Hepatocyte (in vitro differentiated cells): ENCODE measurements at places on chromosomes 13 and 19. TPM values are rescaled to one million over a fixed set of nuclear protein-coding genes. Genes with fewer than 3 reads are reported as not detected.

GRCh38 chr19:55678121-55678671 is 3.2 kb downstream of the EPN1 start:
- H3K27me3 ChIP-seq, result no peaks in the 10 kb centered on the region
- no peak for DNase-seq

DNA sequence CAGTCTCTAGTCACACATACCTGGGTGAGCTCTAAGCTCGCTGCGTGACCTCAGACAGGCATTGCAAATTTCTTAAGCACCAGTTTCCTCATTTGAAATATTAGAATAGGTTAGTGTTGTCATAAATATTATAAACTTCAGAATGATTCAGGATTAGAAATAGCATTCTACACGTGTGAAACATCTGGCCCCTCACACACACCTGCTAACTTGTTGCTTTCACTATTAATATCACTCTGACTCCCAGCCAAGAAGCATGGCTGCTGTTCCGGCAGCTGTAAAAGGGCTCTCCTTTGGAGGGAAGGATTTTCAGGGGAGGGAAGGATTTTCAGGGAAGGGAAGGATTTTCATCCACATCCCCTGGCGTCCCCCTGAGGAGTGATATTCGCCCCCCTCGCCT is 161.3 kb upstream of the GPR12 start:
- peaks cover 6% of the 10 kb centered on the region for H3K4me1 ChIP-seq
- H3K27ac ChIP-seq, result no peak overlapping the region
- H3K36me3 ChIP-seq, result no peaks in the 10 kb centered on the region
- no peaks in the 10 kb centered on the region for H3K27me3 ChIP-seq

DNA sequence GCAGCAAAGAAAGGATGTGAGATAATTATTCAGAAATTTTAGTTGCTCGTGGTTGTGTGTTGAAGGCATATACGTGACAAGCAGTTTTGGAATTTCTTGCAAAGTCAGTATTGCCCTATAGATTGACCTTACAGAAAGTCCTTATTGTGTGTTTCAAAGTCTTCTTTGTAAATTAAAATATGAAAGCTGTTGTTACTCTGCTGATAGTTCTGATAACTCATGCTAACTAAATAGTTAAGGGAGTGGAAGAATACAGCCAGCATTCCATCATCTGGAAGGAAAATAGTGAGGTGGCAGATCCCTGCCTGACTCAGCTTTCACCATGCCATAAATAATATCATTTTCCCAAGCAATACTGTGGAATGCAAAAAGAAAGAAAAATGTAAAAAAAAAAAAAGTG is 27.2 kb downstream of the WASF3 start:
- H3K36me3 ChIP-seq, result no peaks in the 10 kb centered on the region
- no peaks in the 10 kb centered on the region for H3K27me3 ChIP-seq
- no peak overlapping the region for H3K27ac ChIP-seq

DNA sequence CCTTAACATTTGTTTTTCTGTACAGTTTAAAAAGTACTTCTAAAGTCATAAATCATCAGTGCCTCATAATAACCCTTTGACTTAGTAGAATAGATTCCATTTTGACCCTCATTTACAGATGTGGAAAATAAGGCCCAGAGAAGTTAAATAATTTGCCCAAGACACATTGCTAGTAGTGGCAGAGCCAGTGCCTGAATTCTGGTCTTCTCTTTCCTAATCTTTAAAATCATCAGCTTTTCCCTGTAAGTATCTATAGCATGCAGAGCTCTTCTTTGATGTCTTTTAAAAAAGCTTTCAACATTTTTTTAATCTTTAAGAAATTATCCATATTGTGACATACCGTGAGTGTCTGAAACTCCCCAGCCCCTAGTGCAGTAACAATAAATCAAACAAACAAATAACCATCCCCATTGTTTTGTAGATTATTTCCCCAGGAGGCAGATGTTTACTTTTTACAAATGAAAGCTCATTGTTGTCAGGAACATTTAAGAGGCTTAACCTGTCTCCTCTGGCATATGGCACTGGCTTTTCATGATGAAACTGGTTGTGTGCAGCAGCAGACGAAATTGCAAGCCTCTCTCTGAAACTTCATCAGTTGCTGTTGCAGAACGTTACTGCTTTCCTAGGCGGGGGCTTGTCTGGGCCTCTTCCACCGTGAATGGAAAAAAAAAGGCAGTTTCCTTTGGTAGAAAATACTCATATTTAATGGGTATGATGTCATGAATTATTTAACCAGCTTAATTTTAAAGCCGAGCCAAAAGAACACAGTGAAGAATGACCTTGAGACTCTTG is 31.7 kb upstream of the PCDH8 start:
- H3K36me3 ChIP-seq, result no peaks in the 10 kb centered on the region
- H3K27me3 ChIP-seq, result no peaks in the 10 kb centered on the region
- peak; percentile 7 for DNase-seq
- H3K4me3 ChIP-seq, result no peak overlapping the region
- no peaks in the 10 kb centered on the region for H3K4me1 ChIP-seq

GRCh38 chr19:32876236-32876918 is 6.8 kb upstream of the SLC7A9 start:
- DNase-seq, result no peak
- H3K4me1 ChIP-seq, result no peaks in the 10 kb centered on the region
- H3K4me3 ChIP-seq, result no peak overlapping the region
- H3K27me3 ChIP-seq, result no peaks in the 10 kb centered on the region

DNA sequence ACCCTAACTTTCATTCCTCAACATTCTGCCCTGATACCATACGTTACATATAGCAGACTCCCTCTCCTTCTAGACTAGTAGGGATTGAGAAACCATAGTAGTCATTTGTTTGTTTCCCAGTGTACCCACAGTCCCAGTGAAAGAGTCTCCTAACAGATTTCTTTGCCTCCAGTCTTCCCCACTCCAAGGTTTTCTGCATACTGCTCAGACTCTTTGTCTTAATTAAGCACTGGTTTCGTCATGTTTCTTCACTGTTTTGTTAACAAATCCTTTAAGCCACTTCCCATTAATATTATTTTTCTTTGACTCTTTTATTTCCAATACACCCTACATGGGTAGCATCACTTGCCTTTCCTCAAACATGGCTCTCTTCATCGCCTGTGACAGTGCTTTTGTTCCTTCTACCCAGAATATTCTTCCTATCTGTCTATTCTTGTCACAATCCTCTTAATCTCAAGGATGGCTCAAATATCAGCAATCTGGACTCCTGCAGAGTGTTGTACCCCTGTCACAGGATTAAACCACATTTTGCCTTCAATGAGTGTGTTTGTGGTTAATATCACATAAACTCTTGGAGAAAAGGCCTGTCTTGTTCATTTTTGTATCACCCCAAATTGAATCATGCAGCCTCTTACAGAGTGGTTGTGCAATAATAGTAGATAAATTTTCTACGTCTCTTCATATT is 92.7 kb upstream of the KLF12 start:
- H3K27me3 ChIP-seq, result no peaks in the 10 kb centered on the region
- peaks cover 16% of the 10 kb centered on the region for H3K4me1 ChIP-seq
- DNase-seq, result no peak
- peak overlapping the region; percentile 44 for H3K27ac ChIP-seq
- no peak overlapping the region for H3K4me3 ChIP-seq

DNA sequence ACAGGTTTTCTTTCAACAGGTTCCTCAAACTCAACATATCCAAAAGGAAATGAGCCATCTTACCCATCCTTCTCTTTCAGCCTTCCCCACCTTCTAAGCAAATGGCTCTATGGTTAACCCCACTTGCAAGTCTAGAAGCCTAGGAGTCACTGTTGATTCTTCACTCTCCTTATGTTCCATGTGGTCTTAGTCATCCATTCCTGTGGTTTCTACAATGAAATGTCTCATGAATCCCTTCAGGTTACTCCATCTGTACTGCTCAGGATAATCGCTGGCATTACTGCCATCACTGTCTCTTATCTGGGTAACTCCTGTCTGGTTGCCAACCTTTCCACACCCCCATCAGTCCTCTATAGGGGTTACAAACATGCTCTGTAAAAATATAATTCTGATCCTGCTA is 381.3 kb downstream of the ENOX1 start:
- no peak overlapping the region for H3K4me3 ChIP-seq
- H3K36me3 ChIP-seq, result no peaks in the 10 kb centered on the region
- DNase-seq, result no peak
- H3K27me3 ChIP-seq, result no peaks in the 10 kb centered on the region

DNA sequence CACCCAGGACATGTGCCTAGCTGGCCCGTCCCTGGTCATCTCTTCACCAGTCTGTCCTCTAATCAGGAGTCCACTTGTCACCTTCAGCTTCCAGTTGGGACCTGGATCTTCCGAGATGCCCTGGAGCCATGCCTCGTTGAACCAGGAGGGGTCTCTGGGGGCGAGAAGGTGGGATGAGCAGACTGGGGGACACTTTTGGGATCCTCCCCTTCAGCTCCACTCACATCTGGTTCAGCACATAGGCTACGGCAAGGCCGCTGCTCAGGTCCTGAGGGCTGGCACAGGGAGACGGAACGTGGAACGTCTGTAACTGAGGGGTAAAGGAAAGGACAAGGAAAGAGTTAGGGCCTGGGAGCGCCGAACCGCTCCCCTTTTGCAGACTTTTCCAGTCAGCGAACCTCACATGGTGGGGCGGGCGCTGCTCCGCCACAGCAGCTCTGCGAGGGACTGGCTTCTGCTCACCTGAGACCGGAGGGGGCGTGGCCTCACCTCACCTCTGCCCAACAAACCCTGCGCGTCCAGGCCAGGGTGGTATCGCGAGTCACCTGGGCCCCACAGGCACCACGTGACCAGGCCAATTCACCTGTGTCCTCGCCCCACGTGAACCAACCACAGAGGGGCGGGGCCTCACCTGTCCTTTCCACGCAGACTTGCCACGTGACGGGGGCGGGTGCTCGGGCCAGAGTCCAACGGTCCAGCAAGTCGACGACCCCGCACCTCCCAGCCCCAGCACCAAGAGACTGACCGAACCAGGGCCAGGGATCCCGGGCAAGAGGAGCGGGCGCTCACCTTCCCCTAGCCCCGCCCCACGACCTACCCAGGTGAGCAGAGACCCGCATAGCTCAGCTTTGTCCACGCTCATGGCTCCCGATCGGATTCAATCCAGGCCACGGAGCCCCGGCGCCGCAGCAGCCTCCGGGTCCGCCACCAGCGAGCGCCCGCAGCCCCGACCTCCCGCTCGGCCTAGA is at the start of gene HOOK2:
TSS of gene HOOK2 (minus strand) at position 965 of the 968 bp plus-strand sequence. CDS start at position 862, 103 bp downstream.
- peak within 1 kb of the TSS; percentile 51 for H3K4me3 ChIP-seq
- no peaks in the 10 kb centered on the region for H3K36me3 ChIP-seq
- H3K4me1 ChIP-seq, result peaks cover 18% of the 10 kb centered on the region
- peak; percentile 98 for DNase-seq
- peak within 1 kb of the TSS; percentile 97 for H3K27ac ChIP-seq
- no peaks in the 10 kb centered on the region for H3K27me3 ChIP-seq

DNA sequence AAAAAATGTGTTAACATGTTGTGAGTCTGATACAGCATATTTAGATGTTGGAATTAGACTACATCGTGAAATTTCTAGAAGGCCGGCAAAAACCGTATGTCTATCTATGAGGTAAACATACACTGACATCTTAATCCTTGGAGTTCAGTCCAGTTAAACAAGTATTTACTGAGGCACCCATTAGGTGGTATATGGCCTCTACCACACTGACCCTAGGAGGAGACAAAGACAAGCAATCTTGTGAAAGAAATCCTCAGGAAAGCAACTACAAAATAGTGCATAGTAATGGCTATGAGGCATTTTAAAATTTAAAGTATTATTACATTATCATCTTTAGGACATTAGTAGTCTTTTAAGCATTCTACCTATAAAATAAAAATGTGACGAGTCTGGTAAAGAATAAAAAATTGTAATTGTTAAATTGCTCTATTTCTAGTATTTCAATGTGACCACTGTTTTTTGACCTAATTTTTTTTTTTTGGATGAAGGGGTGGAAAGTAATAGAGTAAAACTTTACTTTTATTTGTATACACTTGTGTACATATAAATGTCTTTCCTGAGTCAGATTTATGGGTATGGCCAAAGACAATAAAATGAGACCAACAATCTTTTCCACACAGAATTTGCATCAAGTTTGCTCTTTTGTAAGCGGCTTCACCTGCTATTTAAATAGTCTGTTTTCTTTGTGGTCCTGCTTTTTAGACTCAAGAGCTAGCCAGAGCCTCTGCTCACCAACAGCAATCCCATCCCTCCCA is 50.5 kb downstream of the KATNAL1 start:
- no peaks in the 10 kb centered on the region for H3K36me3 ChIP-seq
- no peak overlapping the region for H3K27ac ChIP-seq
- peaks cover 11% of the 10 kb centered on the region for H3K4me1 ChIP-seq
- H3K4me3 ChIP-seq, result no peak overlapping the region

- H3K4me3 ChIP-seq, result no peak overlapping the region
- H3K27me3 ChIP-seq, result no peaks in the 10 kb centered on the region
- no peak overlapping the region for H3K27ac ChIP-seq
- H3K36me3 ChIP-seq, result no peaks in the 10 kb centered on the region
- DNase-seq, result no peak
- H3K4me1 ChIP-seq, result no peaks in the 10 kb centered on the region
Observed at GRCh38 chr13:96967248-96967745, 27.0 kb downstream of the OXGR1 start.

GRCh38 chr13:110304256-110304655 is 2.7 kb downstream of the COL4A1 start:
- DNase-seq, result peak; percentile 35
- no peaks in the 10 kb centered on the region for H3K36me3 ChIP-seq
- no peak overlapping the region for H3K27ac ChIP-seq
- H3K4me1 ChIP-seq, result peaks cover 21% of the 10 kb centered on the region
- H3K4me3 ChIP-seq, result no peak overlapping the region
- no peaks in the 10 kb centered on the region for H3K27me3 ChIP-seq

GRCh38 chr19:5451494-5451893 is 3.7 kb upstream of the ZNRF4 start:
- no peak overlapping the region for H3K4me3 ChIP-seq
- H3K36me3 ChIP-seq, result no peaks in the 10 kb centered on the region
- H3K4me1 ChIP-seq, result no peaks in the 10 kb centered on the region
- no peak overlapping the region for H3K27ac ChIP-seq
- no peaks in the 10 kb centered on the region for H3K27me3 ChIP-seq

DNA sequence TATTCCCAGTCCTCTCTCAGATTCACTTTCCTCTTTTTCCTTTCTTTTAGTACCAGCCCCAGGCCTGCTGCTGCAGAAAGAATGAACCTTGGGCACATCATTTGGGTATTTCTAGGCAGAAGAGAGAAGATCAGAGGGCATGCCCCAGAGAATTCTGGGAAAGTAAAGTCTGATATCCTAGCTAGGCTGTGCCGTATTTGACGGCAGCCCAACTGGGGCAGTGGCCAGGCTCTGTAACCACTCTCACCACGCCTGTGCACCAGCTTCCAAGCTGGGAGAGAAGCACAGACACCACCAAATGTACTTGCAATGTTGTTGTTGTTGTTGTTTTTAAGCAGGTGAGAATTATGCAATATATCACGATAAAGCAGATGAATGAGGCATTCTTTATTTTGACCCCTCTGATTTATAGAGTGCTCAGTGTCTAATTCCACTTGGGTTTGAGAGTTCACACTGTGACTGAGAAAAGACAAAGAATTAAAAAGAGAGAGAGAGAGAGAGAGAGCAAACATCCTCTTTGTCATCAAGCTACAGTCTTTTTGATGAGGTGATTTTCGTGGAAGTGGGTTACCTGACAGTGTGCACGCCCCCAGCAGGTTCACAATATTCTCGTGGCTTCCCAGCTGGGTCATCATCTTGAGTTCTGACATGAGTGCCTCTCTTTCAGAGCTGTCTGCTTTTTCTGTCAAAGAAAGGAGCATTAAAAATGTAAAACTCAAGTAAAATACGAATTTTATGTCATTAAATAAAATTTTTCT is 39.3 kb upstream of the URAD start:
- H3K4me3 ChIP-seq, result no peak overlapping the region
- H3K27me3 ChIP-seq, result no peaks in the 10 kb centered on the region
- peaks cover 6% of the 10 kb centered on the region for H3K4me1 ChIP-seq
- no peak for DNase-seq
- no peak overlapping the region for H3K27ac ChIP-seq

C19orf25 gene
- total RNA-seq, result 36.3 and 36.4 TPM in 2 replicates

A1BG gene
- total RNA-seq, result 35.9 and 45.5 TPM in 2 replicates

VSIG10L gene
- total RNA-seq, result 2.5 and 3.4 TPM in 2 replicates

PTOV1 gene
- 76.4 and 114 TPM in 2 replicates for total RNA-seq

GIPR gene
- 1.8 and 2.7 TPM in 2 replicates for total RNA-seq

PRKCSH gene
- 60.0 and 85.1 TPM in 2 replicates for total RNA-seq

DCT gene
- not detected in 2 replicates for total RNA-seq

LSR gene
- total RNA-seq, result 89.9 and 113 TPM in 2 replicates

PSG11 gene
- total RNA-seq, result not detected in 2 replicates

ZNF575 gene
- total RNA-seq, result 0.84 TPM in 1 of 2 replicates, not detected in the other
